IPS-NIHi11 (cell line): ENCODE measurements at places on chromosomes 2 and 18.

- DNase-seq = no peak
These were observed 31.3 kb downstream of the PTRHD1 start for GRCh38 chr2:24761866-24762265.

GRCh38 chr2:85116207-85116606 is 17.0 kb upstream of the TCF7L1 start:
- DNase-seq = no peak

DNA sequence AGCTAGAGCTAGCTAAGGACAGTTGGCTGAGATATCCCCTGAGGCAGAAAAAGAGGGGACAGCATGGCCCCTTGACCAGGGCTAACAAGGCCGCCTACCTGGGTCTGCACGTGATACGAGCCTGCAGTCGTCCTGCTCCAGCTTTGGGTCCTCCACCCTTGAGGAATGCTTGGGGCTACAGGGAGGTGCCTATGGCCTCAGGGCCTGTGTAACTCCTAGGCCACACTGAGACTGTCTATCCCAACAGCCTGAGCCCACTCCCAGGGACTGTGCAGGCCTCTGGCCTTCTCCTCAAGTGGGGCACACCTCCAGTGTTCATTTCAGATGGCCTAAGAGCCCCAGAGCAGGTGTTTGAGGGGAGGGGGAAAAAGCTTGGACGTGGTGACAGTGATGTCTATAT is 136.7 kb upstream of the SATB2 start:
- DNase-seq = no peak

- DNase-seq = no peak
These were observed 20.3 kb downstream of the SEH1L start for GRCh38 chr18:12968115-12968514.

- DNase-seq = no peak
These were observed 43.3 kb downstream of the NBAS start for GRCh38 chr2:15517793-15518192.

GRCh38 chr18:34921226-34921625 is 120.0 kb upstream of the MAPRE2 start:
- DNase-seq = no peak

- no peak for DNase-seq
These were observed 17.9 kb downstream of the ANTXR1 start for GRCh38 chr2:69030800-69031428.

- DNase-seq = peak; percentile 35
These were observed 51.6 kb downstream of the SPP2 start for GRCh38 chr2:234102112-234102511.

DNA sequence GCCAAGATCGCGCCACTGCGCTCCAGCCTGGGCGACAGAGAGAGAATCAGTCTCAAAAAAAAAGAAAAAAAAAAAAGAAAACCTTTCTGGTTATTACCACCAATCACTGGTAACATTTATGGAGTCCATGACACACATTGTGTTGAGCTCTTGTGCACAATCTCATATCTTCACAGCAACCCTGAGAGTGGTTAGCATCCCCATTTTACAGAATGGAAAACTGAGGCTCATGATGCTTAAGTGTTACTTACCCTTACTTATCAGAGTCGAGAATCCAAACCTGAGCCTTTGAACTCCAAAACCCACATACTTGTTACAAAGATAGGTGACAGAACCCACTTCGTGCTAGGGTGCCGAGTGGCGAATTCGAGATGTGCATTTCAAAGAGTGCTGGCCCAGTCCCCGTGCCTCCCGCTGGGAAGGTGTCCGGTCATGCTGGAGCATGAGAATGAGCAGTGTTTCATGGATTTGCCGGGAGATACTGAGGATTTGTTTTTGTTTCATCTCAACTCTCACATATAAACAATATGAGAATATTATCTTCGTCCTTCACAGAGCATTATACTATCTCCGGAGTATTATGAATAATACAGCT is 50.9 kb downstream of the CYP27C1 start:
- DNase-seq = no peak

- no peak for DNase-seq
These were observed 133.3 kb downstream of the GFPT1 start for GRCh38 chr2:69253611-69254301.

DNA sequence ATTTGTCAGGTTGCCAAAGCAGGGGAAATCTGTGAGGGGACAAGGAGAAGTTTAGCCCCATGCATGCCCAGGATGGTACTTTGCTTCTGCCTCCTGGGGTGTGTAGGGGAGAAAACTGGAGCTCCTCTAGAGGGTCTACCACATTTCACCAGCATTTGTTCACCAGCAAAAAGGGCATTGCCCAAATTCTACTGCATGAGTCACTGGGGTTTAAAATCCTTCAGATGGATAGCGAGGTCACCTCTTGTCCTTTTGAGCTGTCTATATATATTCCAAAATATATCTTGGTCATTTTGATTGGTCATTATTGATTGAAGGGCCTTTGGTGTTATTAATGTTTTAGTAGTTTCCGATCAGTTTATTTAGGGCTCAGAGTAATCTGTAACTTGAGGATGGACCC is 18.7 kb downstream of the FHOD3 start:
- no peak for DNase-seq

- no peak for DNase-seq
These were observed 49.6 kb downstream of the GALNT14 start for GRCh38 chr2:31088504-31089195.

DNA sequence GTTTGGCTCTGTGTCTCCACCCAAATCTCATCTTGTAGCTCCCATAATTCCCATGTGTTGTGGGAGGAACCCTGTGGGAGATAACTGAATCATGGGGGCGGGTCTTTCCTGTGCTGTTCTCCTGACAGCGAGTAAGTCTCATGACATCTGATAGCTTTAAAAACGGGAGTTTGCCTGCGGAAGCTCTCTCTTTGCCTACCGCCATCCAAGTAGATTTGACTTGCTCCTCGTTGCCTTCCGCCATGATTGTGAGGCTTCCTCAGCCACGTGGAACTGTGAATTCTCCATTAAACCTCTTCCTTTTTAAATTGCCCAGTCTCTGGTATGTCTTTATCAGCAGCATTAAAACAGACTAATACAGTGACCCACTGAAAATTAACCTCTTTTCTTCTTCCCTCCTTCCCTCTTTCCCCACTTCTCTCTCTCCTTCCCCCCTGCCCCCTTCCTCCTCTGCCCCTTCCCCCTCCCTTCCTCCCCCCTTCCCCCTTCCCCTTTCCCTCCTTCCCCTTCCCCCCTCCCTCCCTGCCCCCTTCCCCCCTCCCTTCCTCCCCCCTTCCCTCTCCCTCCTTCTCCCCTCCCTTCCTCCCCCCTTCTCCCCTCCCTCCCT is 818.8 kb downstream of the SLC4A3 start:
- no peak for DNase-seq

DNA sequence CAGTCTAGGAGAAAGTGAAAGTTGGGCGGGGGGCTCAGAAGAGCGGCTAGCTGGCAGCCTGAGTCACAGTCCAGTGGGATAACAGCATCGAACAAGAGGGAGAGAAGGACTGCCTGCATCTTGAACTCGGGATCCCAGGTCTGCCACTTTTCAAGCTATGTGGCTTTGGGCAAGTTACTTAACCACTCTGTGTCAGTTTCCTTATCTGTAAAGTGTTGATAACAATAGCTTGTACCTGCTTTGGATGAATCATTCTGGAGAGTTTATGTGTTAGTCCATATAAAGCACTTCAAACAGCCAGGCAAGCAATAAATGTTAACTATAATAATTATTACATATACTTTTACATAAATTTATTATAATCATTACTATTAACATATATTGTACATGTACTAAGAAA is 4.6 kb downstream of the DYSF start:
- DNase-seq = no peak

GRCh38 chr2:192978395-192978794 is 783.7 kb upstream of the TMEFF2 start:
- no peak for DNase-seq

DNA sequence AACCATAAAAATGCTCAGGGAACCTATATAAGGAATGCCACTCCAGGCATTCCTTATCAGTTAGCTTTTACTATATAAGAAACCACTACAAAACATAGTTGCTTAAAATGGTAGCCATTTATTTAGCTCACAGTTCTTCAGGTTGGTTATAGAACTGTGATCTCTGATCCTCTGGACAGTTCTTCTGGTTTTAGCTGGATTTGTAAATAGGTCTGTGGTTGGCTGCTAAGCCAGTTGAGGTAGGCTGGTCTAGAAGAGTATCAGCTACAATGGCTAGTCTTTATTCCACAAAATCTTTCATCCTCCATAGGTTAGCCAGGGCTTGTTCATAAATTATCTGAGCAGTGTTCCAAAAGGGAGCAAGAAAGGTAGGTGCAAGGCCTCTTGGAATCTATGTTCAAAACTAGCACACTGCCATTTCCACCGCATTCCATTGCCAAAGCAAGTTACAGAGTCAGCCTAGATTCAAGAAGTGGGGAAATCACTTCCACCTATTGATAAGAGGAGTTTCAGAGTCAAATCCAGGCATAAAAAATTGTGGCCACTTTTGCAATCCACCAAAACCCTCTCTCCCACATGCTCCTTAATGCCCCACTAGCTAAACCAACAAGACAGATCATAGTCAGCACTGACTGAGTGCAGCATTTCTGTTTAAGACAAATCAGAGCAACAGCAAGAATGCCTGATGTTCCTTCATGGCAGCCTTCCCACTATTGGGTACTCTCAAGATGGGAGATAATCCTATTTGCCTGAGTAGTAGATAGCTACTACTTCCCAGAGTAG is 146.4 kb downstream of the IRS1 start:
- DNase-seq = no peak

DNA sequence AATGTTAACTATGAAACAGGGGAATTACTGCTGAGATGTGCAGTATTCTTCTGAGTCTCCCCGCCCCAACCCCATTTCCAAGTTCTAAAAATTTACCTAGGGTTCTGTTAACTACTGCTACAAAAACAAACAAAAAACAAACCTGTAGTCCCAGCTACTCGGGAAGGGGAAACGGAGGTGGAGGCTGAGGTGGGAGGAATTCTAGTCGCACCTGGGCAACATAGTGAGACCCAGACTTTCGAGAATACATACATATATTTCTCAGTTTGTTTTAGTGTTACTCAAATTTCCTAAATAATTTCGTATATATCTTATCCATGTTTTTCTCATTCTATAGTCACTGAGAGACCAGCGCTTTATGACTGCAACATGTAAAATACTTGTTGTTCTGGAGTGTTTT is 989 bp downstream of the STAM2 start:
- DNase-seq = no peak
